ENCODE measurements at places on chromosomes 7 and 10.

DNA sequence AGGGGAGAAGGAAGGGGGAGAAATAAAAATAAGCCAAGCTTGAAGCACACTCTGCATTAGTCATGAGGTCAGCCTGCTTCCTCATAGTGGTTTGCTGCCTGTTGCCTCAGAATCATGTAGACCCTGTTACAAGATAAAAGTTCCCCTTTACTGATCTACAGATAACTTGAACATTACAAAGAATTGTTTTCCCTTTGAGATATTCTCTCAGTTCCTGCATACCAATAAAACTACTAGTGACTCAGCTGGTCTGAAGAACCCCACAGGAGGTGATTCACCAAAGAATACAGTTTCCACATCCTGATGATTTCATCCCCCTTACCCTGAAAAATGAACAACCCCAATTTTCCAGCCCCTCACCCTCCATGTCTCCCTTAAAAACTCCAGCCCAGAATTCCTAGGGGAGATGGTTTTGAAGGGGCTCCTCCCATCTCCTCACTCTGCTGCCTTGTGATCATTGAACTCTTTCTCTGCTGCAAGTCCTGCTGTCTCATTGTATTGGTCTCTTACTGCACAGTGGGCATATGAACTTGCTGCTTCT is 31.5 kb upstream of the NRP1 start:
- no peak for DNase-seq

GRCh38 chr7:111223802-111224253 is 132.9 kb downstream of the LRRN3 start:
- DNase-seq: no peak

- DNase-seq: no peak
Observed at GRCh38 chr10:97515271-97515978, 16.7 kb downstream of the UBTD1 start.

DNA sequence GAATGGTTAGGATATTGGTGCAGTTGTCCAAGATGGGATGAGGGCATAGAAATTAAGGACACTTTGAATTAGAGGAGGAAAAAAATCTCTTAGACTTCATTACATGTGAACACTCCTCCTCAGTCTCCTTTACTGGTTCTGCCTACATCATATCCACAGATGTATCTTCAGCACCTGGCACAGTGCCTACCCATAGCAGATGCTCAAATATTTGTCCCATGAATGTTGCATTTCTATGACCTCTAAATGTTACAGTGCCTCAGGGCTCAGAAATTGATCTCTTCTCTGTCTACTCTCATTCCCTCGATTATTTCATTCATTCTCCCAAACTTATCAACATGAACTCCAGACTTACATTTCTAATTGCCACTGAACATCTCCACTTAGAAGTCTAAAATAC is 17.1 kb downstream of the CNNM1 start:
- DNase-seq: no peak

- no peak for DNase-seq
Observed at GRCh38 chr7:54839575-54840213, 80.7 kb upstream of the SEC61G start.

- no peak for DNase-seq
Observed at GRCh38 chr7:106659166-106659962, 1.6 kb downstream of the CCDC71L start.

- no peak for DNase-seq
Observed at GRCh38 chr7:20089431-20089830, 127.8 kb downstream of the MACC1 start.

DNA sequence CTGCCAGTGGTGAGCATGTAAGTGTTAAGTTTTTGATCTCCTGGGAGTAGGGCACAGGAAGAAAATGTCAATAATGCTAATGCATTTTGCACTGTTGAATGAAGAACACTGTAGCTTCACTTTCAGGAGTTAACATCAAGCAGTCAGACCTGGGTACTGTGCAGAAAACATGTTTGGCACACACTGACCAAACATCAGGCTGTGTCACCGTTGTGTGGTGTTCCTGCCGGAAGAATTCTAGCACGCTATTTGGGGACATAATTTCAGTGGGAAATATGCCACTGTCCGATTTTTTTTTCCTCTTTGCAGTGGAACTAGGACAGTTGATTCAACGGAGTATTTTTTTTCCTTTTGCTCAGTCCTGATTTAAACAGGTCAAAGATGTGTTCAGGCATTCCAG is 24.4 kb upstream of the ABCB5 start:
- DNase-seq: no peak

- no peak for DNase-seq
Observed at GRCh38 chr7:48144291-48144768, 26.9 kb upstream of the ABCA13 start.

DNA sequence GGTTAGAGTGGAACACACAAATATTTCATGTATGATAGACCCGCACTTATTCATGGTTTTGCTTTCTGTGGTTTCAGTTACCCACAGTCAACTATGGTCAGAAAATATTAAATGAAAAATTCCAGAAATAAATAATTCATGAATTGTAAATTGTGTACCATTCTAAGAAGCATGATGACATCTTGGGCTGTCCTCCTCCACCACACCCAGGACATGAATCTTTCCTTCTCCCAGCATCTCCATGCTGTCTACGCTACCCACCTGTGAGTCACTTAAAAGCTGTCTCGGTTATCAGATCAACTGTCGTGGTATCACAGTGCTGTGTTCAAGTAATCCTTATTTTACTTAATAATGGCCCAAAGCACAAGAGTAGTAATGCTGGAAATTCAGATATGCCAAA is 419.6 kb upstream of the NRP1 start:
- no peak for DNase-seq

Data from DMS79 treated with DMSO at 0.1 percent for 48 hours (cell line).